Lung (tissue), 17 donors: ENCODE measurements at places on chromosomes 2 and 18. TPM values are rescaled to one million over a fixed set of nuclear protein-coding genes. Genes with fewer than 3 reads are reported as not detected.

DNA sequence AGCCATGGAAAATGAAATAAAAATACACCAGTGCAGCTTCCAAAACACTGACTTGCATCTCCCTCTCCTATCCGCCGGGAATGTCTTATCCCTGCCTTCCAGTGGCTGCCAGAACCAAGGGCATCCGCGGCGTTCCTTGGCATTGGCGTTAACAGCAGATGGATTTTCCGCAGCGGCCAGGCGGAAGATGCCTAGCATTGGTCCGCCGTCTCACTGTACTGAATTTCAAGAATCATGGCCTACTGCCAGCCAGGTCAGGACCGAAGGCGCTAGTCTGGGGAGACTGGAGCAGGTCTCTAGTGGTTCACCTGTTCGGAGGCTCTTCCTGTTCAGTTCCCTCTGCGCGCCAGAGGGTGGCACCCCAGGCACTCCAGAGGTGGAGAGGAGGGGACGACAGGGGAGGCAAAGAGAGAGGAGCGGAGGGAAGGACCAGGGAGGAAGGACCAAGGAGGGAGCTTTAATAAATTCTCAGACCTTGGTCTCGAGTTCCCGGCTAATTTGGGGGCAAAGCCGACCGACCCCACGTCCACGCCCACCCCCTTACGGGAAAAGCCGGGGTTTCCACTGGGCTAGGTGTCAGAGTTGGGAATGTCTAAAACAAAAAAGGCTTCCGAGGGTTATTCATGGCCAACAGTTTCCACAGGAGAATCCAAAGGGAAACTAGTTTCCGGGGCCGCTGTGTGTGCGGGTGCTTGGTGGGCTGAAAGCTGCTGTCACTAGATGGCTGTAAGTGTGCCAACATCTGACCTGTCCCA is 3.7 kb upstream of the BCL2L11 start:
- no peak overlapping the region for H3K27ac ChIP-seq
- peaks cover 39% of the 10 kb centered on the region for H3K27me3 ChIP-seq
- DNase-seq, result peak; percentile 84
- H3K36me3 ChIP-seq, result no peaks in the 10 kb centered on the region
- H3K4me1 ChIP-seq, result no peaks in the 10 kb centered on the region
- no peak overlapping the region for H3K4me3 ChIP-seq

GRCh38 chr2:72916743-72917137 is 579 bp upstream of the EMX1 start:
- H3K27me3 ChIP-seq, result peaks cover 83% of the 10 kb centered on the region
- peaks cover 35% of the 10 kb centered on the region for H3K4me1 ChIP-seq
- no peak overlapping the region for H3K4me3 ChIP-seq
- H3K27ac ChIP-seq, result no peak overlapping the region
- DNase-seq, result no peak
- H3K36me3 ChIP-seq, result no peaks in the 10 kb centered on the region

DNA sequence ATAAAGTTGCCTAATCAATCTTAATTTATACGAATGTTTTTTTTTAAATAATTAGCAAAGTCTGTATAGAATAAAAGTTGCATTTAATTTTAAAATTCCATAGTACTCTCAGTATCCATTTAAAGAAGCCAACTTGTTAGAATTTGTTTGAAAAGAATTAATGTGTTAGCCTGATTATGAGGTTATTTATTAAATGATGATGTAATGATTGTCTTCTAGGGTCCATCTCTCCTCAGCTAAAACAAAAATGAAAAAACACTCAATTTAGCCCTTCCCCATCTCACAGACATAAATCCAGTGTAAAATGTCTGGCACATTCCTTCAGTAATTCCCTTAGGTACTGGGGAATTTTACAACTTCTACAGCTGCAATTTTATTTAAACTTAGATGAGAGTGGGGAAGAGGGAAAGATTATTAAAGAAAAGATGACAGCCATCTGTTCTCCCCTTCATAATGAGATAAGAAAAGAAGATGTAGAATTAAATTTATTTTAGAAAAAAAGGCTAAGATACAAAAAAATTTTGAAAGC is 68.6 kb downstream of the BARD1 start:
- no peak for DNase-seq
- H3K27ac ChIP-seq, result no peak overlapping the region
- no peak overlapping the region for H3K4me3 ChIP-seq

GRCh38 chr2:234544659-234545611 is 48.1 kb upstream of the ARL4C start:
- H3K4me3 ChIP-seq, result no peak overlapping the region
- DNase-seq, result peak; percentile 76
- H3K36me3 ChIP-seq, result no peaks in the 10 kb centered on the region
- no peaks in the 10 kb centered on the region for H3K27me3 ChIP-seq
- H3K4me1 ChIP-seq, result no peaks in the 10 kb centered on the region

The DAW1 gene
- 18.7 TPM for total RNA-seq

The STAT4 gene
- 4.6 TPM for total RNA-seq

The ANKRD44 gene
- 32.4 TPM for total RNA-seq

DNA sequence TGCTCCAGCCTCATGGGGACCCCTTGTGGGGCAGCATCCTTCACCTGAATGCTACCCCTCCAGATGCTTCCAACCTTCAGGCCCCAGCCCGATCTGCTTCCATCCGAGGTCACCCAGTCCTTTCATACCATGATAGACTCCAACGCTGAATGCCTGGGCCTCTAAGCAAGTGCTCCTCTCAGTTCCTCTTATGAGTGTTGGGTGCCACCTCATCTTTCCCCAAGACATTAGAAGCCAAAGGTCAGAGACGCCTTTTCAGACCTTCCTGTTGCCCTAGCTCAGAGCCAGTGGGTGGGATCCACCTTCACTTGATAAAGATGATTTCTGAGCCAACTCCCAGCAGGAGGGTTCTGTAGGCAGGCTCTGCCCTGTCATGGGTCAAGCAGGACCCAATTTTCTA is 174.5 kb upstream of the MGAT5 start:
- H3K4me3 ChIP-seq, result no peak overlapping the region
- H3K27ac ChIP-seq, result no peak overlapping the region
- DNase-seq, result no peak
- peaks cover 1% of the 10 kb centered on the region for H3K4me1 ChIP-seq

DNA sequence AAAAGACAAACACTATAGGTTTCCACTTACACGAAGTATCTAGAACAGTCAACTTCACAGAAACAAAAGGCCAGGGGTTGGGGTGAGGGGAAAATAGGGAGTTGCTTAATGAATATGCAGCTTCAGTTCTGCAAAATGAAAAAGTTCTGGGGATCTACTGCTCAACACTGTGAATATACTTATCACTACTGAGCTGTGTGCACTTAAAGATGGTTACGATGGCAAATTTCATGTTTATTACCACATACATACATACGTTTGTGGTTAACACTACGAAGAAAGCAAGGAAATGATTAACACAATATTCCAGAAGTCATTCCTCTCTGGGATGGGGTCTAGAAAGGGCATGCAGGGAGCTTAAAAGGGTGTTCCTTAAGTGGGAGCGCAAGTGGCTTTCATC is 19.3 kb downstream of the MBOAT2 start:
- H3K27ac ChIP-seq, result no peak overlapping the region
- H3K4me1 ChIP-seq, result no peaks in the 10 kb centered on the region
- DNase-seq, result no peak
- no peaks in the 10 kb centered on the region for H3K36me3 ChIP-seq

- no peak overlapping the region for H3K27ac ChIP-seq
- H3K27me3 ChIP-seq, result no peaks in the 10 kb centered on the region
- H3K4me3 ChIP-seq, result no peak overlapping the region
Observed at GRCh38 chr2:230903231-230904150, 21.6 kb downstream of the GPR55 start.

GRCh38 chr2:215882689-215883088 is 130.7 kb downstream of the MREG start:
- H3K4me1 ChIP-seq, result peaks cover 2% of the 10 kb centered on the region
- no peaks in the 10 kb centered on the region for H3K36me3 ChIP-seq
- no peak overlapping the region for H3K27ac ChIP-seq
- no peak for DNase-seq
- H3K4me3 ChIP-seq, result no peak overlapping the region

The IL36A gene
- not detected for total RNA-seq

The CIB4 gene
- total RNA-seq, result 1.3 TPM

GRCh38 chr2:120739438-120740090 is 3.9 kb downstream of the GLI2 start:
- peaks cover 14% of the 10 kb centered on the region for H3K4me1 ChIP-seq
- no peaks in the 10 kb centered on the region for H3K36me3 ChIP-seq
- no peak overlapping the region for H3K4me3 ChIP-seq
- no peak for DNase-seq
- H3K27me3 ChIP-seq, result no peaks in the 10 kb centered on the region

- no peak overlapping the region for H3K27ac ChIP-seq
- no peaks in the 10 kb centered on the region for H3K36me3 ChIP-seq
- H3K27me3 ChIP-seq, result no peaks in the 10 kb centered on the region
- no peak overlapping the region for H3K4me3 ChIP-seq
Observed at GRCh38 chr2:64548761-64549160, 24.6 kb downstream of the AFTPH start.

DNA sequence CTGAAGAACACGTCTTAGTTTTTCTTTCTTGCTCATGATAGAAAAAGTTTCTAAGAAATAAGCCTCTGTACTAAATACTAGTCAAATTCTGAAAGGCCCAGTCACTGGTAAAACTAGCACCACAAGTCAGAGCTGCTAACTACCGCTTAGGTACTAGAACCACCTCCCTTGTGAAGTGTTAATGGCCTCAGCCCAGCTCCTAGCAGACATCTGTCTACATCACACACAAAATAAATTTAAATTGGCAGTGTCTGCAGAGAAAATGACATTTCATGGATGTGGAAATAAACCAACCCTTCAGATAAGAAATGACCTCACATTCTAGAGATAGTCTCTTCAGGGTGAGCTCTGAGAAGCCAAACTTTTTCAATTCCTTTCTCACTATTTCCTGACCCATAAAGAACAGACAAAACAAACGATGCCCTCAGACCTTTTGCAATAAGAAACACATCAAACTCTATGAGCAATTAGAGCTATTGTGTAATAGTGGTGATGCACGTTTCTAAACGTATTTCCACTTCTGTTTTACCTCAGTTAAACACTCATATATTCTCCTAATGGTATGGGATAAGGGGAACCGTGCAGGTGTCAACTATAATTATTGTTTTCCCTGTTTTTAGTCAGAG is 70.3 kb upstream of the DSG1 start:
- H3K36me3 ChIP-seq, result no peaks in the 10 kb centered on the region
- no peak for DNase-seq
- H3K27ac ChIP-seq, result no peak overlapping the region

DNA sequence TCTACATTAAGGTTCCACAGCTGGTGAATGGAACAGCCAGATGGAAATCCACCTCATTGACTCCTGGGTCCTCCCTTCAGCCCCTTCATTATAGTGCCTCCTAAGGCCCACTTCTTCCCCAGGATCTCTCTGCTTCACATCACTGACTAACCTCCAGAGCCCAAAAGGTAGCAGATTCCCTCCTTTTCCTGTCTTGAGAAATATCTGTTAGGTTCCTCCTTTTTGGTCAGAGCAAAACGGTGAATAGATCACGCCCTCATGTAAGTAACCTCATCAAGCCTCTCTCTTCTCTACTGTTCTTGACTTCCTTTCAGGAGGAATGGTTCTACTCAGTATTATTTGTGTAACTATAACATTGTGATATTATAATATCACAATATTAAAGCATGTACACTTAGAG is 155.0 kb upstream of the SRD5A2 start:
- H3K36me3 ChIP-seq, result no peaks in the 10 kb centered on the region
- H3K4me1 ChIP-seq, result no peaks in the 10 kb centered on the region
- no peak overlapping the region for H3K4me3 ChIP-seq
- no peak overlapping the region for H3K27ac ChIP-seq

DNA sequence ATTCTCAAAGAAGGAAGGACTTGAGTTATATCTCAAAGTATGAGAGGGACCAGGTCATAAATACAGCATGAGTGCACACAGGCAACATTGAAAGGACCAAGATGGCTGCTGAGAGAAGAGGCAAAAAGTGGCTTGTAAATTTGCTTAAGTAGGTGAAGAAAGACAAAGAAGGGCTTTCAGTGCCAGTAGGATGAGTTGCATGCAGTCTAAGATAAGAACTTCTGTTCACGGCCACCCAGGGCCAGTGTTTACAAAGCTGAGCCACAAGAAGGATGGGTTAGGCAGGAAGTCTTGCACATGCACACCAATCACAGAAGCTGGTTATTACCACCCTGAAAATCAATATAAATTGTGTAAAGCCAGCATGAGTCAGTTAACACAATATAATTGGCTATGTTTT is 3.1 kb upstream of the ABCB11 start:
- H3K4me1 ChIP-seq, result no peaks in the 10 kb centered on the region
- no peak overlapping the region for H3K27ac ChIP-seq

DNA sequence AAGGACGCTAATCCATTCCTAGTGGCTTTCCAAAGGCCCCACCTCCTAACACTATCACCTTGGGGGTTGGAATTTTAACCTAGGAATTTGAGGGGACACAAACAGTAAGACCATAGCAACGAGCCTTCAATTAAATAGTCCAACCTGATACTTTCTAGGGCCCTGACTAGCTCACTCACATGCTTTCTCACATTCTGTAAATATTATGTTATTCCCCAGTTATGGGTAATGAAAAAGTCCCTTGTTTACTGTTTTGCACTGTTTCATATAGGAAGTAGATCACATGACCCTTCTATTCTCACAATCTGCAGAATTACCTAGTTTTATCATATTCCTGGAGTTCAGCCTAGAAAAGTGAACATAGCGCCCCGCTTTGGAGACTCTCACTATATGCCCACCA is 1212.1 kb upstream of the ACVR2A start:
- H3K4me1 ChIP-seq, result no peaks in the 10 kb centered on the region
- no peaks in the 10 kb centered on the region for H3K36me3 ChIP-seq
- no peak overlapping the region for H3K27ac ChIP-seq
- H3K27me3 ChIP-seq, result no peaks in the 10 kb centered on the region
- no peak overlapping the region for H3K4me3 ChIP-seq

GRCh38 chr2:198060277-198060676 is 255.9 kb downstream of the PLCL1 start:
- H3K36me3 ChIP-seq, result no peaks in the 10 kb centered on the region
- no peak overlapping the region for H3K4me3 ChIP-seq
- H3K27ac ChIP-seq, result no peak overlapping the region
- H3K4me1 ChIP-seq, result peaks cover 2% of the 10 kb centered on the region
- H3K27me3 ChIP-seq, result no peaks in the 10 kb centered on the region
- DNase-seq, result no peak

DNA sequence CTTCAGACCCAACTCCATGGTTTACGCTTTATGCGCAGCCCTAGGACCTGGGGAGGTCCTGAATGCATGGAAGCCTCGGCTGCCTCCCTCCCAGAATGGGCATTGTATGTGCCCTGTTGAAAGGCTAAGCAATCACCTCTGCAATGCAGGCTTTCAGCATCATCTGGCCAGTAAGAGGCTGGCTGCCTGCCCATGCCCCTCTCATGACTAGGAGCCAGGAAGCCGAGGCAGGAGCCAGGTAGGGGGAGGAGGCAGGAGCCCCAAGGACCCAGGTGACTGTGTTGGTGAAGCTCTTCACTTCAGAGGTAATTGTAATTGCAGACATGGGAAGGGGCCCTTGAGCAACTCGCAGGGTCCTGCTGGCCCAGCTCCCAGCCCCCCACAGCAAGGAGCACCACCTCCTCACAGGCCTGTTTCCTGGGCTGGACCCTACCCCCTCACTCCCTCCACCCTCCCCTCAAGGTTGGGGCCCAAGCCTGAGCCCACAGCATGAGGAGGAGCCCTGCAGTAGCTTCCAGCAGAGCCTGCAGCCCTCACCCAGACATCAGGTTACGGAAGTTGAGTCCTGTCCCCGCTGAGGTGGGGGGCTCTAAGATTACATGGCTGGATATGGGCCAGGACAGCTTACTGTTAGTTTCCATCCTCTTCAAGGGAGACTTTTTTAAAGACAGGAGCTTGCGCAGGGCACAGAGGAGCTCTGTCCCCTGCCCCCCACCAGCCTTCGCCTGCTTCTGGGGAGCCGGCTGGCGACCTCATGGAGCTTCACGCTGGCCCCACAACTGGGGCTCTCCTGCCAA is 21.9 kb downstream of the CRACDL start:
- H3K27me3 ChIP-seq, result no peaks in the 10 kb centered on the region
- DNase-seq, result peak; percentile 82
- no peak overlapping the region for H3K27ac ChIP-seq
